Activated CD4-positive, CD25-positive, alpha-beta regulatory T cell treated with anti-CD3 and anti-CD28 coated beads, Interleukin-2, amount 50 U/mL, for 72 hours (primary cell): ENCODE measurements at places on chromosomes 3 and 15.

- no peak for DNase-seq
These were observed 242.0 kb downstream of the SHQ1 start for GRCh38 chr3:72606005-72606800.

DNA sequence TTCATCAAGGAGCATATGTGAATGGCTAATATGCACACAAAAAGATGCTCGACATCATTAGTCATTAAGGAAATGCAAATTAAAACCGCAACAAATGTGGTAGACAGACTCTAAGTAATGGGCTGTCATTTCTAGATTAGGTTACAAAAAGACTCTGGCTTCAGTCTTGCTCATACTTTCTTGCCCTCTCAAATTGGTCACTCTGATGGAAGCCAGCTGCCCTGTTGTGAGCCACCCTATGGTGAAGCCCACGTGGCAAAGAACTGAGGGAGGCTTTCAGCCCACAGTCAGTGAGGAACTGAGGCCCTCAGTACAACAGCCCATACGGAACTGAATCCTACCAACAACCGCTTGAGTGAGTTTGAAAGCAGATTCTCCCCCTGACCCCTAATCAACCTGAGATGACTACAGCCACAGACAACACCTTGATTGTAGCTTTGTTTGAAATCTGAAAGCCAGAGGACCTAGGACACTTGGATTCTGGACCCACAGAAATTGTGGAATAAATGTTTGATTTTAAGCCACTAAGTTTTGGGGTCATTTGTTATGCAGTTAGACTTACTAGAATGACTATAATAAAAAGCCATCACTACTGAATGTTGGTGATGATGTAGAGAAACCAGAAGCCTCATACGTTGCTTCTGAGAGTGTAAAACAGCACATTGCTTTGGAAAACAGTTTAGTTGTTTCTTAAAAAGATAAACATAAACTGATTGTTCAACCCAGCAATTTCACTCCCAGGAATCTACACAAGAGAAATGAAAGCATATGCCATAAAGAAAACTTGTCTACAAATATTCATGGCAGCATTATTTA, 45.7 kb downstream of the EHHADH start:
- no peak for DNase-seq

- no peak for DNase-seq
These were observed 15.1 kb downstream of the SH2D7 start for GRCh38 chr15:78107471-78107870.

GRCh38 chr3:44969828-44970179, 6.2 kb downstream of the ZDHHC3 start:
- no peak for DNase-seq

GRCh38 chr3:143433787-143434378, 314.3 kb downstream of the CHST2 start:
- no peak for DNase-seq

GRCh38 chr3:72520690-72521308, 327.4 kb downstream of the SHQ1 start:
- DNase-seq: no peak

DNA sequence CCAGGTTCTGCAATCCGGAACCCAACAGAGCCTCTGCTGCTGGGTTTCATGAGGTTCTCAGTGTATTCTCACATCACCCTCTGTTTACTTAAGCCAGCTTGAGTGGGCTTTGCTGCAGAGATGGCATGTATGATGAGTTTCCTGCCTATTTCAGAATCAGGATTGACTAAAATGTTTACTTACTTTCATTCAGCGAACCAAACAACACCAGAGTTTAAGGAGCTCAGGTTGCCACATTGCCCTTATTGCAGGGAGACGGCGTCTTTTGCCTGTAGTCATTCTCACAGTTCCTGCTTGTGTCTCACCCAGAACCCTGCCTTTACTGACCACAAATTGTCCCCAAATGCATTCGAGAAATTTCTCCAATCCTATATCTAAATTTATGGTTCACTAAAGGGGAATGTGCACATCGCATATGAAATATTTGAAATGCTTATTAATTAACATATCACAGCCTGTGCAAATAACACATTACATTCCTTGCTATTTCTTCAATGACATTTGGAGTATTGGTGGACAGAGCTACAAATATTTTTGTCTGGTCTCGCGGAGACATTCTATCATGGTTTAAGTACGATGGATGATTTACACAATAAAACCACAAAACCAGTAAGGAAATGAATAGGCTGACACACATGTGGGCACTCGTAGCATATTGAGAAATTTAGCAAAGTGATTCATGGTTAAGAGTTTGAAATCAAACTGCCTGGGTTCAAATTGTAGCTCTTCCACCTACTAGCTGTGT, 377.2 kb upstream of the CFAP20DC start:
- no peak for DNase-seq

DNA sequence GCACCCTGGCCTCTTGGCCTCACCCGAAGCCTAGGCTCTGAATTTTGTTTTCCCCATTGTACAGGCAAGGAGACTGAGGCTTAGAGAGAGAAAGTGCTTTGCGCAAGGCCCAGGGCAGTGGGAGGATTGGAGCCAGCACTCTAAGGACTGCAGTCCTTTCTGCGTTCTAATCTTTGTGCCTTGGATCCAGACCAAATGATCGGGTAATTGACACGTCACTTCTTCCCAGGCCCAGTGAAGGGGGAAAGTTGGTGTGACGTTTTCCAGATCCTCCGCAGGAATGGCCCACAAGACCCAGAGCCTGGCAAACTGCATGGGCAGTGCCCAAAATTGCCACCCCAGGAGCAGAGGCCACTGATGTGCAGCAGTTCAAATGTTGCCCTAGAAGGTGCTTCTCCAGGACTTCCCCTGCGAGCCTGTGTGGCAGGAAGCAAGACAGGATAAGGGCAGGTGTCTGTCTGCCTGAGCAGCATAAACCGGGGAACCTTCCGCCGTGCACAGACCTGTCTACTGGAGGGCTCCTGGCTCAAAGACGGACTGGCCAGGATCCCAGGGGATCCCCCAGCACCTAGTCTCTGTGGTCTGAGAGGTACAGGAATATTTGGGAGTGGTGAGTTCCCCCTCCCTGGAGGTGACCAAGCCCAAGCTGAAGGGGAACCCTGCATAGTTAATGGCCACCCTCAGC, 194.5 kb upstream of the TLE3 start:
- DNase-seq: no peak

DNA sequence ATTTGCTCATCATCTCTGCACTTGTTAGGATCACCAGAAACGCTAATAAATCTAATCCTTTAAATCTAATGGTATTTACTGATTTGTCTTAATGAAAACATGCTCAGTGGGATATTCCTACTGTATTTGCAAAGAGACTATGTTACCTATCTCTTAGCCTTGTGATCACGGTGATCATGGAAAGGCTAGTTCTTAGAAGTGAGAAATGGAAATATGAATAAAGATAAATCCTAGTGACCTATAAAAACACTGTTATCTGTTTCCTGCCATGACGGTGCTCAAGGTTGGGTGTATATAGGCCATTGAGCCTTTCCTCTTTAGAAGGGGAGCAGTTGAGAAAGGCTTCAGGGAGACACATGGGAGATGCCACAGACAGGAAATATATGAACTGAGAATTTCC, 116.3 kb downstream of the THRB start:
- no peak for DNase-seq

- DNase-seq: no peak
These were observed 84.9 kb downstream of the EPHB1 start for GRCh38 chr3:134879990-134880389.

DNA sequence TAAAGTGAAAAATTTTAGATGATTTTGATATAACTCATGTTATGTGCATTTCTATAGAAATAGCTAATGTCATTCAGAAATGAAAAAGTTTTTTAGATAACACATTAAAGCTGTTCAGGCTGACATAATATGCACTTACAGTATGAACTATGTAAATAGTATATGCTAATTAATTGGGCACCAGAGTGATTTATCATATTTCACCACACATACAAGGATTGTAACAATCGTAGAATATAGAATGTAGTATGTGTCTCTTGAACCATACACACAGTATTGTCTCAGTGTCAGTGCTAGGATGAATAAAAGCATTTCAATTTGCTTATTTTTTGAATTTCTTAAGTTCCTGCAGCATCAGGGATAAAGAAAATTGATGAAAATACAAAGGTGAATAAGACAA, 710.0 kb downstream of the OTOL1 start:
- no peak for DNase-seq

DNA sequence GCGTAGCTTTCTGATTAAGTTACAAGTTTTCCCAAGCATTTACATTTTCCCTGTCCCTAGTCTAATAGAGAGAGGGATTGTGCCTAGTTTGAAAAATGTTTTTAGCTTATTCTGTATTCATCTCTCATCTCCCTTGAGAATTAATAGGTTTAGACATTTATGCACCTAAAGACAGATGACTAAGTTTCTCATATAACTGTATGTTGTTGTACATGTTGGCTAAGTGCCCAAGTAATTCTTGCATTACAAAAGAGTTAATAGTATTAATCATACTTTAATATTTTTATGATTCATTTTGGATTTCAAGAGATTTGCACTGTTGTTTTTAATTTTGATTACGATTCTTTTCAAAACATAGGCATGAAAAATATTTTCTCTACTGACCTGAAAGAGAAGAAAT, 109.0 kb upstream of the TBL1XR1 start:
- DNase-seq: no peak

GRCh38 chr3:132220986-132221385, 96.2 kb upstream of the ACP3 start:
- no peak for DNase-seq

DNA sequence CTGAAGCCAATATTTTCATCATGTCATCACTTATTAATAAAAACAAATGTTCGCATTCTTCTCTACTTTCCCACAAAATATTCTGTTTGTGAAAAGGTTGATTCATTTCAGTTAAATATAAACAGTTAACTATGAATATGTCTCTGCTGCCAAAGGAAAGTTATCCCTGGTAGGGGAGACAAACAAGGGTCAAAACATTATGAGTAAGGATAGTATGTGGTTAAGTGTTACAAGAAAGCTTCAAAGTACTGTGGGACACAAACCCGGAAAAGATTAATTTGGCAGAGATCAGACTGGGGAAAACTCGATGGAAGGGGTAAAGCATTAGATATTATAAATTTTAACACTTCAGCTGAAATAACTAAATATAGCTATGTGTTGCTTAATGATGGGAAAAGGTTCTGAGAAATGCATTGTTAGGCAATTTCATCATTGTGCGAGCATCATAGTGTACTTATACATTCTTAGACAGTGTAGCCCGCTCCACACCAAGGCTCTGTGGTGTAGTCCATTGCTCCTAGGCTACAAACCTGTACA, 436.5 kb upstream of the TBL1XR1 start:
- no peak for DNase-seq

- DNase-seq: no peak
These were observed 152.8 kb downstream of the TIGIT start for GRCh38 chr3:114446600-114446999.

GRCh38 chr15:65008983-65009382, 19.3 kb upstream of the SPG21 start:
- no peak for DNase-seq

DNA sequence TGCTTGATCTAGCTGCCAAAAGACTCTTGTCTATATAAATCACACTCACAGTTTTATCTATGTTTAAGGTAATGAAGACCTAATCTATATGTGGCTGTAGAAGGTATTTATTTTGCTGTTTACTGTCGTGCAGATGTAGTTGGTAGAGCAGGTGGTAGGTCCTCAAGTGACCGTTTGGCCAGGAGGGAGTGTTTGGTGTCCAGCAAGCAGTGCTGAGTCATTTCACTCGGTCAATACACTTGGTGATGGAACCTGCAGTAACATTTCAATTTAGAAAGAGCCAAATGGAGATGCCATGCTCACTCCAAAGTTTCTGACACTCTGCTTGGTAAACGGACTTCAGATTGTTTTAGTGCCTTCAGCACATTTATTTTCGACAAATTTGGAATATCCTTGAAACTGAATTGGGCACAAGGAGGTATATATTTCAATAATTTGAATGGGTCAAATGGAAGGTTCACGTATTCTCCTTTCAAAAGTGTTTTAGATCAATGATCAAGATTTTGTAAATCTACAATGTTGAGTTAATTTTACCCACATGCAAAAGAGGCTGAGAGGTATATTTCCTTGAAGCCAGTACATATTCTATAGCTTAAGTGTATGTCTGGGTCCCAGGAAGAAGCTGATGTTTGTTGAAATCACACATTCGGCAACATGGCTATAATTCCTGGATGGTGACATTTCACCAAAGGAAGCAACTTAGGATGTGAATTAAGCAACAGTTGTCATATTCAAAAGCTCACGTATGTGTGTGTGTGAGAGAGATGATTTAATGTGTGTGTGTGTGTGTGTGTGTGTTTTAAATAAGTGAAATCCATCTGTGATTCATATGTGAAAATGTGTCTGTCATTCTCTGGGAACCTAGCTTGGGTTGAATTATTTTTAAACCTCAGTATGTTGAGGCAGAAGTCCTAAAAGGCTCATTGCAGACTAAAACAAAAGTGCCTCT, 7.7 kb upstream of the CX3CR1 start:
- no peak for DNase-seq

GRCh38 chr3:159904455-159904854, 84.2 kb upstream of the IL12A start:
- DNase-seq: no peak

- no peak for DNase-seq
These were observed 547.1 kb downstream of the FHIT start for GRCh38 chr3:60703956-60704736.

- DNase-seq: no peak
These were observed 4.8 kb upstream of the ACAD9 start for GRCh38 chr3:128874481-128875180.

GRCh38 chr3:14397531-14397930, 4.9 kb upstream of the SLC6A6 start:
- no peak for DNase-seq

DNA sequence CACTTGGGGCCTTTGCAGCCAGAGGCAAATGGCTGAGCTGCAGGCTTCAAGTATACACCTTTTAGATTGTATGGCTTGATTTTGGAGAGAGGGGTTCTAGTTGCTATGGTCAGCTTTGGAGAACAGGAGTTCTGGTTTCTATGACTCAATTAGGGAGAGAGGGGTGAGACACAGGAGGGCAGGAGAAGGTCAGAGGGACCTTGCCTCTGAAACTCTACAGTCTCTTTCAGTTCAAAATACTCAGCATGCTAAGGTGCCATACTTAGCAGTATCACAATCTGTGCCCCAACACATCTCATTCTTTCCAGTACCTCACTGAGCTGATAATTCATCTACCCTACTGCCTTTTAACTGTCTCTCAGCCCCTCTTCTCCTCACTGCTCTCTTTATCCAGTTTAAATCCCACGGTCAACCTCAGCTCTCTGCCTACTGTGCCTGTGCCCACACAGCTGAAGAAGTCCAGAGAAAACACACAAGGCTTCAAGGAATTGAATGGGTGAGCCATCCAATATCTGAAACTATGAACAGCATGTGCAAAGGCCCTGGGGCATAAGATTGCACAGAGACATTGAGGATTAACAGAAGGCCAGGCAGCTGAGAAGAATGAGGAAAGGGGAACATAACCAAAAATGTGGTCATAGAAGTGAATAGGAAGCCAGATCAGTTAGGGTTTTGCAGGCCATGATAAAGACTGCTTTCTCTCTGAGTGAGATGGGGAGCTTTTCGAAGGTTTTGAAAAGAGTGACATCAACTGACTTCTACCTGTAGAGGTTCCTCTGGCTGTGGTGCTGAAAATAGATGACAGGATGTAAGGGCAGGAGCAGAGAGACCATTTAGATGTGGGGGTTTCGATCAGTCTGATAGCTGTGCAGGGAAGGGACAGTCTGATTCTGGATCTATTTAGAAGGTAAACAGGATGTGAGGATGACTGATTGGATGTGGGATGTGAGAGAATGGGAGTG, 54.5 kb upstream of the C3orf80 start:
- DNase-seq: no peak

GRCh38 chr15:99098991-99099390, 5.9 kb upstream of the SYNM start:
- DNase-seq: peak; percentile 4
